ENCODE measurements at places on chromosomes 1 and 21.

- no peak for DNase-seq
Measured at GRCh38 chr1:217715681-217716080, 84.5 kb downstream of the SPATA17 start.

- no peak for DNase-seq
Measured at GRCh38 chr21:42669041-42669440, 15.6 kb downstream of the PDE9A start.

- no peak for DNase-seq
Measured at GRCh38 chr1:201017828-201018163, 5.7 kb downstream of the KIF21B start.

DNA sequence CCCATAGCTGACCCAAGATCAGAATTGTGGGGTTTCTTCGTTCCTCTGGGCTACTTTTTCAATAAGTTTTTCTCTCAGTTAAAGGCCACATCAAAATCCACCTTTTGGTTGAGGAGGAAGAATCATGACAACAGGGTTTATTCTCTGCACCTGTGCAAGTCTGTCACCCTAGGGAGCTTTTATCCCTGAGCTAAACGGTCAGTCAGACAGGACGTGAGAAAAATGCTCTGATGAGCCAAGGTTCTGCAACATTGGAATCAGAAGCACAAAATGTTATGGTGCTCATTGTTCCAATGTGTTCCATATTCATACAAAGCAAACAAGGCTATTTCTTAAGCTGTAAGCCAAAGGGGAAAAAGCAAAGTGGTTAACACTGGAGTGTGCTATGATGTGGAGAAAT, 7.4 kb upstream of the ERICH3 start:
- DNase-seq: no peak

DNA sequence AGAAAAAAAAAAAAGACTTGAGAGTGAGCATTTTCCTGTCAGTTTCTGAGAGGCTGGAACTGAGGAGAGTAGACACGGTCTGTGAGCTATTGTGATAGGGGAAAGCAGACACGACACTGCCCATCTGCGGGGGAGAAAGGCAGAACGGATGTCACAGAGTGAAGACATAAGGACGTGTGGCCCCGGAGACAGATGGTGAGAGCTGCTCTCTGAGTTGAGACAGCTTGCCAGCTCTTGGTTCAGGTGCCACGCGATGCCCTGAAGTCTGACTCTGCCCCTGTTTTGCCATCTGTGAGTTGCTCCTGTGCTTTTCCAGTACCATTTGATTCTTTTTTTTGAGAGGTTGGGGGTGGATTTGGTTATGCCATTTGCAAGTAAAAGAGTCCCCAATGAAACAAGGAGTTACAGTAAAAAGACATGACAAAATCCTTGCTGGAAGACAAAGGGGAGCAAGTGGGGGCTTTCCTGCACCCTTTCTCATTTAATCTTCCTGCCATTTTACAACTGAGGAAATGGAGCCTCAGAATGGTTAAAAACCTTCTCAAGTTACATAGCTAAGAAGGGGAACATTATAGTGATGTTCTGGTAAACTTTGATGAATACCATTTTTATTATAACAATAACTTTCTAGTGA, 128.9 kb upstream of the DNAH14 start:
- DNase-seq: no peak

DNA sequence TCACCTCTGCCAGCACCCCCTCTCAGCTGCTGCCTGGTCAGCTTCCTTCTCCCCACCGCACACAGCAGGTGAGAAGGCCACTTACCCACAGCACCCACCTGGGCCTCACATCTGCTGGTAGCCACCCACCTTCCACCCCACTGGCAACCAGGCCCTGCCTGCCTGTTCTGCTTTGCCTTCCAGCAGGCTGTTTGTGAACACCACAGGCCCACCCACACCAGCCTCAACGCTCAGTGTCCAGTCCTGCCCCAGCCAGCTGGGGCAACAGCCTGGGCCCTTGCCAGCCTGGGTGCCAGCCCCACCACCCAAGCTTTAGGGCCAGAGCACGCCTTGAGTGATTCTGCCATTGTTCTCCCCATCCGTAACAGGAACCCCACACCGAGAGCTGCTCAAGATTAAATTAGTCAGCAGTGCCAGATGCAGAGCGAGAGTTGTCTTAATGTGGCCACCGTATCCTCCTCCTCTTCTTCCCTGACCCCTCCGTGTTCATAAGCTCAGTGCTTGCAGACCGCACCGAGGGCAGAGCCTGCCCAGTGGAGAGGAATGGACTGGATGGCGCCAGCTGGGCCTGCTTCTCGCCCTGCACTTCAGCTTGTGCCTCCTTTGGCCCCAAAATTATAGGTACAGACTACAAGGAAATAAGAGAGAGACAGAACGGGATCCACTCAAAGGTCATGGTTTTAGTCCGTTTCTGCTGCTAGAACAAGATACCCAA, 120.3 kb upstream of the COL6A1 start:
- peak; percentile 44 for DNase-seq

DNA sequence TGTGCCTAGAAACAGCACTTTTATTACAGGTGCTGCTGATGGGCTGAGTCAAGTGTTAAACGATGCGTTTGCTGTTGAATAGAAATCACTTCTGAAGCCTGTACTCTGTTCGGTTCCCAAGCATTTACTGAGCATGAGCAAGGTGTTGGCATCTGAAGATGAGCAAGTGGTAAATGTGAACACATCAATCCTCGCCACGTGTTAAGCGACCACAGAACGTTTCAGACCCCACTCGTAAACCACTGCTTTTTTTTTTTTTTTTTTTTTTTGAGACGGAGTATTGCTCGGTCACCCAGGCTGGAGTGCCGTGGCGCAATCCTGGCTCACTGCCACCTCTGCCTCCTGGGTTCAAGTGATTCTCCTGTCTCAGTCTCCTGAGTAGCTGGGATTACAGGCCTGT, 241.2 kb downstream of the SETD4 start:
- DNase-seq: no peak

GRCh38 chr1:98692482-98692881, 31.0 kb downstream of the SNX7 start:
- no peak for DNase-seq

GRCh38 chr1:182002570-182002969, 58.9 kb downstream of the ZNF648 start:
- DNase-seq: no peak

- DNase-seq: peak; percentile 65
Measured at GRCh38 chr21:26732432-26733221, 112.6 kb downstream of the ADAMTS1 start.

- peak; percentile 49 for DNase-seq
Measured at GRCh38 chr1:47593598-47594285, 155.9 kb downstream of the FOXD2 start.

GRCh38 chr1:40422630-40423263, 27.5 kb upstream of the ZFP69B start:
- DNase-seq: no peak

DNA sequence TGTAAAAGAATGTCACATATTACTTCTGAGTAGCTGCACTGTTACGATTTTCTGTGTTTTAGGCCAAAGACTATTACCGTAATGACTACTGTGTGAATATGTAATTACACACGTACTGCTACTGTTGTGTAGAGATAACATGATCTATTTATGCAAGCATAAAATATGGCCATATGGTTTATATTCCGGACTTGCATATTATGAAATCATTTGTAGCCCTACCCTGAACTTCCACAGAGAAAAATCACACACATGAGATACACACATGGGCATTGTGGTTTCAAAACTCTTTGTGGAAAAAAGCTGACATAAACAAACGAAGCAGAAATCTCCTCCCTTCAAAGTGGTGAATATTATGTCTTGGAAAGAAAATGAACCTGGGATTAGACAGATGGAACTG, 373.0 kb upstream of the ADAMTS5 start:
- no peak for DNase-seq

DNA sequence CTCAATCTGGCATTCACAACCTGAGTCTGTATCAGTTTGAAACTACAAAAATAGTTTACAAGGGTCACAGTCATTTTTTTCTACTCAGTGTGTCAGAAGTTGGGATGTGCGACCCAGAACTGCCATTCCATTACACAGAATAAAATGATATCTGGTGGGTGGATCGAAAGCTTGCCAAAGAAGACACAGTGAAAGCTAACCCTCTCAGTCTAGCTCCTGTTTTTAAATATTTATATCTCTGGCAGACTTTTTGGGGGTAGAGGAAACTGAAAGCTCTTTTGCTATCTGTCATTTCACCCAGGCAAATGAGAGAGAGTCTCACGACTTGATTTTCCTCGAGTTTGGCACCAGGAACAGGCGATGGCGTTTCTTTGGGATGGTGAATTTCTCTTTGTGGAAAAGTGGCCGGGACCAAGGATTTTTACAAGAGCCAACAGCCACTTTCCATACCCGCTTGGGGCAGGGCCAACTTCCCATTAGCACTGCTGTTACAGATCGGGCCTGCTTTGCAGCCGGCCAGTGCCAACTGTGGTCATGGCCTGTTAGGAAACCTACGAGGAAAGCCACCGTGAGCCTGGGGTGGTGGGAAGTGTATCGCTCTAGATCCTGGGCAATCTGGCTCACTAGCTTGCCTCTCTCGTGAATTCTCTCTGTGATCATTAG, 185.5 kb upstream of the NFIA start:
- DNase-seq: no peak

DNA sequence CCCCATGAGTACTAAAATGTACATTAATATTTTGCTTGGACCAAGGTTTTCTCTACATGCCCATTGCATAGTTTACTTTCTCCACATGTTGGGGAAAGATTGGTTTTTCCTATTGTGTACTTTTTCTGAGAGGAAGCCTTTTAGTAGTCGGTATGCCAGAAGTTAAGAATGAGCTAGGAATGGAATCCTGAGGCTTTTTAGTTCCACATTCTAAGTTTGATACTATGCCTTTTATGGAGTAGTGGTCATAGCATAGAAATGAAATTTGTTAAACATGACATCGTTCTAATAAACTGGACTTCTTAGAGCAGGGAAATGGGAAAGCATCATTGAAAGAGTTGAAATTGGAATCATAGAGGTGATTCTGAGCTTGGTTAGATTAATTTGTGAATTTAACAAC, 64.3 kb downstream of the BCL9 start:
- no peak for DNase-seq

GRCh38 chr1:200916152-200916551, 21.5 kb downstream of the INAVA start:
- no peak for DNase-seq

DNA sequence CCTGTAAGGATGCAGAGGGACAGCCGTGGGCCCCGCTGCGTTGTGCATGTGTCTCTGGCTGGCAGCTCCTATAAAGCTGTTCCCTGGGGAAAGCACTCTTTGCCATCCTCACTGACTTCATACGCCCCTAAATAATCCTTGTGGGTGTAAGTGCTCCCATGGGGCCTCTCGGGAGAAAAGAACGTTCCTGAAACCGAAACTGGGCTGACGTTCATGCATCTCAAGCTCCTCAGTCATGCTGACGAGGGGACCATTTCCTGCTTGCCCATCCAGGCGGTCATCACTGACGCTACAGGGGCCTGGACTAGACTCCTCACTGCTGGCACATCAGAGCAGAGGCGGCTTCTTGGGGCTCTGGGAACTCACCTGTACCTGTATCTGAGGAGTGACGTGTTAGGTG, 73.1 kb upstream of the USP24 start:
- no peak for DNase-seq

DNA sequence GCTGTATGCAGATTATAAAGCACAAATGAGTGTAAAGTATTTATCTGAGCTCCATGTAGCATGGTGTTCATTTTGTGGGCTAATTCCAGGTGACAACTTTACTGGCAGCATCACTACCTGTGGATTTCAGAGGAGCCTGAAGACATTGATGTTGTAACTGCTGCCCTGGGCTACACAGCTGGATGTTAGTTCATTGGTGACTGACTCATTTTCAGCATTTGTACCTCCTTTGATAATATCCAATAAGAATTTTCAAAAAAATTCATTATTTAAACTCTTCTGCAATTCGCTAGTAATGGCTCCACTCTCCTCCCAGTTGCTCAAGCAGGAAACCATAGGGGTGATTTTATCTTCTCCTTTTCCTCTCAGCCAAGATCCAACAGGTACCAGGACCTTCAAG, 37.3 kb upstream of the HSD3B1 start:
- DNase-seq: no peak

GRCh38 chr1:225934711-225935110, 6.3 kb downstream of the LEFTY2 start:
- no peak for DNase-seq

GRCh38 chr1:200231787-200232231, 178.0 kb downstream of the ZNF281 start:
- no peak for DNase-seq

DNA sequence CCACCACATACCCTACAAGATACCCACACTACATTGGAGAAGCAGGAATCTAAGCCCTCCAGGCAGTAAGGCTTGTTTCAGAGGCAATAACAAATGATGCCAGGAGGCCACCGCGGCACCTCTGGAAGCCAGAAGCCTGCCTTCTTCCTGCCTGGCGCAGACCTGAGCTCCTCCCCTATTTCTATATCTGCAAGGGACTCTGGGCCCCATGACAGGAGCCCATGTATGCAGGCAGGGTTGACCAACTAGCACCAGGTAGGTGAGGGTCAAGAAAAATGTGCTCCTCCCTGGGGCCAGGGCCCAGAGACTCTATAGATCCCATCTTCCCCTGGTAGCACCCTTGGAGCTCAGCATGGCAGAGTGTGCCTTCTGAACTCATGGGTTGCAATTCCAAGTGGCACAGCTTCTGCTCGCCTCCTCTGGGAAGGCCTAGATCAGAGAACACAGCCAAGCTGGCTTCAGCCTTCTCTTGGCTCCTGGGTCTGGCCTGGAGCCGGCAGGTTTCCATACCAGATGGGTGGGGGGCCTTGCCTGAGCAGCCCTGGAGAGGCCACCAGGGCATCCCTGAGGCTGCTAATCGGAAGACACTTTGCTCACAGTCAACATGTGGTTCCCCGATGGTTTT, 85.1 kb downstream of the STUM start:
- DNase-seq: no peak

DNA sequence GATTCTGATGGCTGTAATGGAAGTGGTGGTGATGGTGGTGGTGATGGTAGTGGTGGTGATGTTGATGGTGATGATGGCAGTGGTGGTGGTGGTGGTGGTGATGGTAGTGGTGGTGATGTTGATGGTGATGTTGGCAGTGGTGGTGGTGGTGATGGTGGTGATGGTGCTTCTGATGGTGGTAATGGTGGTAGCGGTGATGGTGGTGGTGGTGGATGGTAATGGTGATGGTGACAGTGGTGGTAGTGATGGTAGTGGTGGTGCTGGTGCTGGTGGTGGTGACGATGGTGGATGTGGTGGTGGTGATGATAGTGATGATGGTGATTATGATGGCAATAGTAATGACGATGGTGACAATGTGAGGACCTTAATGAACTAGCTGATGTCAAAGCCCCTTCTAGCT, 35.6 kb upstream of the LRRC3 start:
- peak; percentile 30 for DNase-seq

- no peak for DNase-seq
Measured at GRCh38 chr1:222310836-222311235, 237.1 kb downstream of the HHIPL2 start.

DNA sequence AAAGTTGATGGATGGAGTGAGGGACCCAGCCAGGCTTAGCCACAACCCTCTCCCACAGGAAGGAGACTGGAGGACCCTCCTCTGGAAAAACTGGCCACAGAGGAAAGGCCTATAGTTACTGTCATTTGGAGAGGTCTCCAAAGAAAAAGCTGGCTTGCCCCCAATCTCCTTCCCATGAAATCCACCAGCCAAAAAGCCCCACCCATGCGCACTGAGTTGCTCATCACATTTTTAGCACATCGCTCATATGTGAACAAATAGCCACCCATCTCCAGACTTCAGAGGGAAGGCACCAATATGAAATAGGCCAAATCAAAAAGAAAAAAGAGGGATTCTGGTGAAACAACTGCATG, 36.9 kb upstream of the QSOX1 start:
- DNase-seq: no peak

GRCh38 chr1:36446271-36446670, 4.0 kb downstream of the OSCP1 start:
- DNase-seq: peak; percentile 55

- no peak for DNase-seq
Measured at GRCh38 chr1:235450886-235451483, 53.3 kb downstream of the B3GALNT2 start.
